Brain microvascular endothelial cell (primary cell): ENCODE measurements at places on chromosomes 12 and 14.

DNA sequence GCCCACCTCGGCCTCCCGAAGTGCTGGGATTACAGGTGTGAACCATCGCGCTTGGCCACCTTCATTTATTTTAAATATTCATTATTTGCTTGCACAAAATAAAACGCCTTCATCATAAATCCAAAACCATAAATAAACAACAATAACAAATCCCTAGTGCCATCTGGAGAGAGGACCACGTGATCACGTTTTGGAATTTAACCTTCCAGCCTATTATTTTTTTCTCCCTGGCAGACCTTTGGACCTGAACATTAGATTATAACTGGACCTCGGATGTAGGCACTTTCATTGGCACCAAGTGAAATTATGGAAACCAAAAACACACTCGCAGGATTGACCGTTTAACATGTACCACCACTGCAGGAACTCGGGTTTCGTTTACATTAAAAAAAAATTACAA is 2.0 kb downstream of the DNAH10 start:
- DNase-seq = no peak

DNA sequence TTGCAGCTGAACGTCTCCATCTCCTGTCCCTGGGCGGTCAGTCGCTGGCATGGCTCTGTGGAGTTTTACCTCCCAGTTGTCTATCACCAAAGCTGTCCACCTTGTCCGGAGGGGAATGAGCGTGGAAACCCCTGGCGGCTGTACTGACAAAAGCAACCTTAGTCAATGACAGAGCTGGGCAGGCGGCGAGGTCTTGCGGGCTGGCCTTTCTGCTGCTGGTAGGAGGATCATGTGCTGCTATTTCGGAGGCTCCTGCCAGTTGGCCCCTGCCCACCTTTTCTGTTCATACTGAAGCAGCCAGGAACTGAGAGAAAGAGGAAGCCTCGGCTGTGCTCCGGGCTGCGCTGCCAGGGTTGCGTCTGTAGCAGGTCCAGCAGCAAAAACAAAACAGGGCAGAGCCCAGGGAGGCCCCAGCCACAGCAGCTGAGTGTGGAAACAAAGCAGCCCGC is 57.7 kb downstream of the HMGA2 start:
- no peak for DNase-seq

DNA sequence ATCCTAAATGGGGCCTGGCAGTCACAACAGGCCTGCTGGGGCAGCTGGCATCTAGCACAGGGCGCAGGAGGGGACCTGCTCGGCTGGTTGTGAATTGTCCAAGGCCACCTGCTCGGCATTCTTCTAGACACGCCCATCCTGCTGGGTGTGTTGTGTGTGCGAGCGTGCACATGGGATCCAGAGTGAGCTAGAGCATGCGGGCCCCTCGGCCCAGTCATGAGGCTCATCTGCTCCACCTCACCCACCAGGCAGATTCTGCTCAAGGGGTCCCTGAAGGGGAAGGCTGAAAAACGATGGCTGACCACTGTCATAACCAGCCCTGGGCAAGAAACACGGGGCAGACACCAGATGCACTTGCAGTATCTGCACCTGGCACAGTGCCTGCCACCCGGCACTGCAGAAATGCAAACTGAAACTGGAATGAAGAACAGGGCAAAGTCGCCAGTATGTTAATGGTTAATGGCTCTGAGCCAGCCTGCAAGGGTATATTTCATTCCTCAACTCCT is 31.8 kb downstream of the MAX start:
- DNase-seq = no peak

DNA sequence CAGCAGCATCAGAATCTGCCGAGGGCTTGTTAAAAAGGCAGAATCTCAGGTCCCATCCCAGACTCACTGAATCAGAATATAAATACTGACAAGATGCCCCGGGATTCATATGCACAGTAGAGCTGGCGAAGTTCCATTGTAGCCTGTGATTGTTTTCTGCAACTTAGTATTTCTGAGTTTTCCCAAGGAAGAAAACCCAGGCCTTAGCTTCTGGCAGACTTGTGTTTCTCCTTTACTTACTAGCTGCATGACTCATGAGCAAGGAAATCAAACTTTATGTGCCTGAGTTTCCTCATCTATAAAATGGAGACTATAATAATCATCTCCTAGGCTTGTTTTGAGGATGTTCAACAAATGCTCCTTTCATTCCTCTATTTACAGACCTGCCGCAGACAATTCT is 278.5 kb upstream of the PLEKHG7 start:
- DNase-seq = peak; percentile 51

DNA sequence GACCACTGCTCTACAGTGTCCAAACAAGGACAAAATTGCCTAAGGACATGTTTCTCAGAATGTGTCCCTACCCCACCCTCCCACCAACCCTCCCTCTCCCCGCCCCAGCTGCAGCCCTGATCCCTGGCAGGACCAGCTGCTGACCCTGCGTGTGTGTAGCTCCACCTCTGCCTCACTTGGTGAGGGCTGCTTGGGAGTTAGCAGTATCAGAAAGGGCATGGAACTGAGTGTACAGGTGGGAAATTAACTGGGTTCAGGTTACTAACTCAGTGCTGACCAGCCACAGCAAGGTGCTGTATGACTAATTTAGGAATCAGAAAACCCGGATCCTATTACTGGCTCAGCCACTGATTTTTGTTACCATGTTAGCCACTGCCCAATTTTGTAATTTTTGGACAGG is 11.3 kb upstream of the PLEKHD1 start:
- no peak for DNase-seq
